ENCODE measurements at places on chromosomes 5 and 9.

DNA sequence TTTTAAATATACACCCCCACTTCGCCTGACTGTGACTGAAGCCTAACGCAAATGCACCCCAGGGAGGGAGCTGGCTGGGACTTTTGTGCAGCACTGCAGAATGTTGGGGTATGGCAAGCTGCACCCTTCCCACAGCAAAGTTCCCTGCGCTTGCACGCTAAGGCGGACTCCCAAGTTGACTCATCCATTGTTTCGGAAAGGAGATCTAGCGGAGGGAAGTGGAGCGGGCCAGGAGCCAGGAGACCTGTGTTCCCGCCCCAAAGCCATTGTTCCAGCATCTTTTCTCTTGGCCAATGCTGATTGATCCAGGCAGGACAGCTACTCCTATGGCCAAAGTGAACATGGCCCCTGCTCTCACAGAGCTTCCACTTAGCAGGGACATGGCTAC is 202.9 kb downstream of the AOPEP start:
- no peak for DNase-seq

DNA sequence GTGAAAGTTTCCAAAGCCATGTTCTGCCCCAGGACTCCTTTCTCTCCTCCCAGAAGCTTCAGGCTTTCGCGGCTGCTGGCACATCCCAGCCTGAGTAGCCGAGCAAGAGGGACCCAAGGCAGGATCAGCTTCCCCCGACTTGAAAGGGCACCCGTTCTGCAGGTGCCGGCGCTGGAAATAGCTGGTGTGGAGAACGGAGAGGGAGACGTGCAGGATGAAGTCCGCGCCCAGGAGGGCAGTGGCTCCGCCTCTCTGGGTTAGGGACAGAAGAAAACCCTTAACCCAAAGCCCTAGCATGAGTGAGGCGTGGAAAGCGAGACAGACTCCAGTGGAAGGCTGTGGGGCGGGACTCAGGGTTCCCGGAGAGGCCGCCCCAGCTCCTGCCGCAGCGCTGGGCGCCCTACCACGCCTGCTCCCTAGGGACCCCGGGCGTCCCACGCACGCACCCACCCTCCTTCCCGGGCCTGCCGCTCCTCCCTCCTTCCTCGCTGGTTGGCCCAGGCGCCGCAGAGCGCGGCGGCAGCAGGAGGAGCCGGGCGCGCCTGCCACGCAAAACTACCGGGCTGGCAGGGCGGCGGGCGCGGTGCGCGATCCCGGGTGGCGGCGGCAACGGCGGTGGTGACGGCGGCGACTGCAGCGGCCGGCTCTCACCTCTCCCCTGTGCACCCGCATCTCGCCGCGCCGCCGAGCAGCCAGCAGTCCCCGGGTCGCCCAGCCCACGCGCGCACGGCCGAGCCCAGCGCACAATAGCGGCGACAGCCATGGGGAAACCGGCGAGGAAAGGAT is at the start of gene SLC1A1:
Gene SLC1A1, plus strand, starts transcription at position 550 of the 786 bp plus-strand sequence. Its CDS starts 212 bp downstream, at position 762.
- no peak for DNase-seq

DNA sequence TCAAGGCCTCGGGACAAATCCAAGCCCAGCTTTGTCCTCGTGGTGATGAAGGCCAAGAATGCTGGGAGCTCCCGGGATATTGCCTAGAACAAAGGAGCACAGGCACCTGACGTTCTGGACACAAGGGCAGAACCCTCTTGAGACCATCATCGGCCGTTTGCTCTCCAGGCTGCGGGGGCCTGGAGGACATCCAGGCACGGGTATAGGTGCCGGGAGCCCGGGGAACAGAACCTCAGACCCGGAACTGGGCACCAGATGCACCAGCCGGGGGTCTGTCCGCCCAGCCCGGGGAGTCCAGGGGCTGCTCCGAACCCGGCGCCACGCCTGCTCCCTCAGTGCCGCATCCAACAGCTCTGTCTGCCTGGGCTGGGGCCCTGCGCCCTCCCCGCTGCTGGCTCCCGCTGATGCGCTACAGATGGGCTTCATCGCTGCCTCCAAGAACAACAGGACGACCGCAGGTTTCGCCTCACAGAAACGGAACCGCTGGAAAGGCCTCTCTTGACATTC is 88.0 kb downstream of the ADAMTS2 start:
- no peak for DNase-seq

DNA sequence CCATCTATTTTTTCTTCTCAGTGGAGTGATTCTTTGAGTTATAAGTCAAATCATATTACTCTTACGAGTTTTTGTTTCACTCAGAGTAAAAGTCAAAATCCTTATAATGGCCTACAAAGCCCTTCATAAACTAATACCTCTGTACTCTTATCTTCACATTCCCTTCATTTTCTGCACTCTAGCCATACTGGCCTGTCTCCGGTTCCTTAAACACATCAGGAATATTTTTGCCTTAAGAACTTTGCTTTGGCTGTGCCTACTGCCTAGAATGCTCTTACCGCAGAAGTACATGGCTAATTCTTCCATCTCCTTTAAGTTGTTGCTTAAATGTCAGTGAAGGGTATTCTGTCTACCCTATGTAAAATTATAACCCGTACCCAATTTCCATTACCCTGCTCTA is 132.9 kb upstream of the GRHPR start:
- no peak for DNase-seq

- peak; percentile 63 for DNase-seq
Measured at GRCh38 chr5:131436081-131436480, 172.2 kb downstream of the CDC42SE2 start.

DNA sequence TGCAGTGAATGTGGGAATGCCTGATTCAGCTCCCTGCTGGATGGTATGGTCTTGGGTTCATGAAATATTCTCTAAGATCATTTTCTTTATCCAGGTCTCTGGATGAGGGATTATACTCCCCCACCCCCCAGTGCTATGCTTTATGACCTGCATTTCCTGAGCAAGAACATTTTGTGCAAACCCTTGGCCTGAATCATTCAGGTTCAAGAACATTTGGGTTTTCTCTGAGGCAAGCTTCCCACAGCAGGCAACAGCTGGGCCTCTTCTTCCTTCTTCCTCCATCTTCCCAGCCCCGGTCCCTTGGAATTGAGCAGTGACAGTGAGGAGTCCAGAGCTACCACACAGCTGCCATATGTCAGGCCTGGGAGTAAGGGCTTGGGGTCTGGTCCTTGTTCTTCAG is 58.6 kb upstream of the TNFSF15 start:
- DNase-seq = no peak

DNA sequence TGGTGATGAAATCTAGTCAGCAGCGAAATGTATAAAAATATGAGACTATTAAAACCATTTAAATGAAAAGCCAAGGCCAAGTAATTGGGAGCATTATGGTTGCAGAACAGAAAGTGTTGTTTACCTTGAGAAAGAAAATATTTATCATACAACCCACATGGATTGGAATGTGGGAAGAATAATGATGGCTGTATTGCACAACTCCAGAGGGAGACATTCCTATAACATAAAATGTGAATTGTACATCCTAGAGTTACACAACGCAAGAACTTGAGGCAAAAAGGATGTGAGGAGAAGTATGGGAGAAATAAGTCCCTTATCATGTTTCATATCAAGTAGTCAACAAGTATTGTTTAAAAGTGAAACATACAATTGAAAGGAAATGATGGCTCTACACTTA is 1014.0 kb upstream of the SEMA6A start:
- no peak for DNase-seq
